ENCODE measurements at places on chromosomes 16 and 17.

- DNase-seq, result peak; percentile 48
Measured at GRCh38 chr16:3716831-3717234, 491 bp downstream of the TRAP1 start.

DNA sequence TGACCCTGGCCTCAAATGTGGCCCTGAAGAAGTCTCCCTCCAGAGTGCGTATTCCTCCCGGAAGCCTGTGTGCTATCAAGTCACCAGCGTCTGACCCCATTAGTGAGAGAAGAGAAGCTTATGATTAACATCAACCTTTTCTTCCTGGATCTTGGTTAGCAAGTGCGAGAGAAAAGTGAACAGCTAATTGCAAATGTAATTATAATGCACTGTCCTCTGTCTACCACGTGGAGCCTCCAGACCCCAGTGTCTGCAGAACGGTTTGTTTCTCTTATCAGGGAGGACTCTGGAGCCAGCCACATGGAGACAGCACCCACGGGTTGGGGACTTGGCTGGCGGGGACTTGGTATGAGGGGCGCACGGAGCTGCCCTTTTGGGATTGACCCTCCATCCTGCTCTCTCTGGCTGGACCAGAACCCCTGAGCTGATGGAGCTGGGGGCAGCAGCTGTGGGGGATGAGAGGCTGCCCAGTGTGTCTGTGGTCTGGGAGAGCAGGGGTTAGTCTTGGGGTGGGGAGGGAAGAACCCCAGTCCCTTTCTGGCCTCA is 5.7 kb upstream of the TAC4 start:
- no peak for DNase-seq

DNA sequence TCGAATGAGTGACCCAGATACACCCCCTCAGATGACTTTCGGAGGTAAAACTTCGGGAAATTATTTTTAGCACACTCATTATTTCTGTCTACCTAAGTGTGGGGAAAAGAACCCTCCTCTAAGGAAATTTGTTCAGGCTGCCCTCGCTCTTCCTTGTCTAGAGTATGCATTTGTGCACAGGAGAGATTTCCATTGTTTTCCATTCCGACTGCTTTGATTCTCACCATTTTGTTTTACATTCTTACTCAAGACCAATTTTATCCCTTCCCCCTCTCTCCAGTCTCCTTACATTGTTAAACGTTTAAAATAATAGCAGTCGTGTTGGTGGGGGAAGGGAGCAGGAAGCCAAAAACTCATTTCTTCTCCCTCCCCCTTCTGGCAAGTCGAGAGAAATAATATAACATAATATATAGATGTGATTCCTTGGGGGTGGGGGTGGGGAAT is 1.5 kb upstream of the CHD3 start:
- DNase-seq, result no peak

- DNase-seq, result no peak
Measured at GRCh38 chr17:7313890-7314718, 1.1 kb downstream of the GPS2 start.

GRCh38 chr16:12917653-12918052 is 16.3 kb downstream of the SHISA9 start:
- DNase-seq, result no peak

DNA sequence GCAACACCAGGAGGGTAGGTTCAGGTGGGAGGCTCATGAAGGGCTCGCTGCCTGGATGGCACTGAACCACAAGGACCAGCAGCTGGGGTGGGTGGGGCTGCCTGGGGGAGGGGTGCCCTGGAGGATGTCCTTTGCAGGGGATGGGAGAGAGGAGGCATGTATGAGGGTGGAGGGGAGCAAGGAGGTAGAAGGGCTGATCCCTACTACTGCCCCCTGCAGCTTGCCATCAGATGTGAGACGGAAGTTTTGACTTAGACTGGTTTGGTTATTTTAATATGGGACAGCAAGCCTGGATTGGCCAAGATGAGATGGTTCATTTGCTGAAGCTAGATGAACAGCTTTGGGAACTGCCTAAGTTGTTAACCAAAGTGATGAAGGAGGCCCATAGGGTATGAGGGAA is 115.9 kb downstream of the SEC14L1 start:
- no peak for DNase-seq

DNA sequence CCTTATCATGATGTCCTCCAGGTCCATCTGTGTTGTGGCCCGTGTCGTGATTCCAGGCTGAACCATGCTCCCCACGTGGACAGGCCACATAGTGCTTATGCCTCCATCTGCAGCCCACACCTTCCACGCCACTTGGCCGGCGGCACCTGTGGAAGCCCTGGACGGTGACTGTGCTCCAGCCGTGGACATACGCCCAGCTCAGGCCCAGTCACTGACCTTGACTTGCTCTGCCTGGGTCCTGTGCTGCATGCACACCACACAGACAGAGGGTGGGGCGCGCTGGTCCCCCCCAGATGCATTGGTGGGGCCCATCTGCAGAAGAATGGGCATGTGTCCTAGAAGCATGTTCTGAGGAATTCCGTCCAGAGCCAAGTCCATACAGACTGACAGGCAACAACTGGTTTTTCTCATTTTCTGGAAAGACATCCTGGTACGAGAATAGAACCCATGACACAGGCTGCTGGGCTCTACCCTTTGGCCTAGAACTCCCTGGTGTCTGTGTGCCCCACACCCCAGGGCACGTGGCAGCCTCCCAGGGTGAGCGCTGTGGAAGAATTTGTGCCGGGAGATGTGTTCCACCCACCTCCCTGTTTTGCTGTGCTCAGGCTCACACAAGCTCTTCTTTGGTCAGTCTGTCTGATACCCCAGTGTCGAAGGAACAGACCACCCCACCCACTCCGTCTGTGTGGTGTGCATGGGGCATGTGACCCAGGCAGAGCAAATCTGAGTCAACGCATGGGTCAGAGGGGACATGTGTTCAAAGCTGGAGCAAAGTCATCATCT is 39.5 kb downstream of the GPT2 start:
- DNase-seq, result no peak

DNA sequence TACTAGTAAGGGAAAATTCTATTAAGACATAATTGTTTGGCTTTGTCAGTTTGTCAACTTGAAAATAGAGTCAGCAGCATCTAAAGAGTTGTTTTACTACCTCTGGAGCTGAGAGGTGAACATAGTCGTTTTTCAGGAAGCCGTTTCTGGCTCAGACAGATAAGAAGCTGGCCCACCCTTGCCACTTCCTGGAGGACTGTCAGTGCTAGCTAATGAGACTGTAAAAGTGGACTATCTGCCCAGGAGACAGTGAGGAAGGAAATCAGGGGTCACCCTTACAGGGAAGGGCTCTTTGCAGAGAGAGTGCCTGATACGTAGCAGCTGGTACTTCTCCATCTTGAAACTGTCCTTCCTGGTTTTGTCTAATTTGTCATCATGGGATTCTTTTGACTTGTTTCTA is 328.7 kb downstream of the WWOX start:
- peak; percentile 54 for DNase-seq

DNA sequence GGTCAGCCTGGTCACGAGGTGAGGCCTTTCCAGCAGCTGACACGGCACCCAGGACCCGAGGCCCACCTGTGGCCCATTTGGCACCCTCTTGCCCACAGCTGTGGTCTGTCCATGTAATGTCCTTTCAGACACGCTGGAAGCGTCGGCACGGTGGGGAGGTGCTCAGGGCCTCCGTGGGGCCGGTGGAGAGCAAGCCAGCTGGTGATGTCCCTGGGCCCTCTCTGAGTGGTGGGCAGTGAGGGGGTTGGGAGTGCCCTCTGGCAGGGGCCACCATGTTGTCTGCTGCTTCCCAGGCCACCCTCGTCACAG is 97.3 kb upstream of the ZNF469 start:
- no peak for DNase-seq

GRCh38 chr17:40647624-40648383 is at the start of gene SMARCE1:
TSS of gene SMARCE1 (minus strand) at chr17:40647818. CDS start at chr17:40645802, 2,016 bp downstream.
- peak; percentile 85 for DNase-seq

DNA sequence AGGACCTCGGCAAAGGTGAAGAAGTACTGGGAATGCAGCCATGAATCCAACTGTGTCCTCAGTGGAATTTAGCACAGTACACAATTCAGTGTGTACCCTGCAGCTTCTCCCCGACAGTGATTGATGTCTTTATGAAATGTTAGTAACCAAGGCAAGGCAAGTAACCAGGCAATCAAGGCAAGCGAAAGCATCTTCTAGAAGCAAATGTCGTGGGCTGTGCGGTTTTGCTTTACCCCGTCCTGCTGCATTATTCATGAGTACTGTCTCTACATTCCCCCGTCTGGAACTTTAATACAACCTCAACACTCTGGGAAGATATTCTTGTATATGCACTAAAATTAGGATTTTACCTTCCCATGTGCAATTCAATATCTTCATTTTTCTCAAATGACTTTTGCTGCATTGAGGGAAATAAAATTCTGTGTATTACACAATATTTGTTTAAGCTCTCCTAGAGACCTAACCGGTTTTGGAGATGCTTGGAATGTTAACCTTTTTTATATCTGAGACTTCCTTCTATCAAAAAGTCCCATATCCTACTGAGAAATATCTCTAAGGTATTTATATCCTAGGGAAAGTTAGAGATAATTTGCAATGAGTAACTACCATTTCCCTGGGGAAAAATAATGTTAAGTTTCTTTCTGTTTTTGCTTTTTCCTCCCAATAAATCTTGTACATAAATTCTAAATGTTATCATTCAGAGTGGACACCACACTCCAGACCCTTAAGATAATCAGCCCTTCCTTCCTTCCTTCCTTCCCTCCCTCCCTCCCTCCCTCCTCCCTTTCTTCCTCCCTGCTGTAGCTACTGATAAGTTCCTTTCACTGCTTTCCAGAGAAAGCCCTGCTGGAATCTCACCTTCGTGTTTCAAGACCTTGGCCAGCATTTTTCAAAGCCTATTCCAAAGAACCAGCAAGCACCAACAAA is 51.9 kb upstream of the ADORA2B start:
- no peak for DNase-seq

GRCh38 chr16:85062845-85063244 is 35.2 kb downstream of the KIAA0513 start:
- DNase-seq, result no peak

DNA sequence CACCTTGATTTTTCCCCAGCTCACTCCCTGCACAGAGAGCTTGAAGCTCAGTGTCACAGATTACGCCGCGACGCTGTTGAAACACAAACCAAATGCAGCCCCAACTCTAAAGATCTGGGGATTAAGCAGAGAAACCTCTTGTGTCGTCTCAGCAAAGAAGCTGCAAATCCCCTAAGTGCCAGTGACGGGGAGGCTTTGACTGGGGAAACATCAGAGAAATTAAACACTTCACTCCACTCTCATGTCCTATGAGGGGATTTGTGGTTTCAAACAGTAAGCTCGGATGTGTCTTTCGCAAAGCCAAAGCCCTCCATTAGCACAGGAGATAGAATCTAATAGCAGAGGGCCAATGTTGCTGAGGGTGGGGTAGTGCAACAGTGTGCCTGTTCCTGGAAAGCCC is 233.7 kb downstream of the HS3ST4 start:
- no peak for DNase-seq

DNA sequence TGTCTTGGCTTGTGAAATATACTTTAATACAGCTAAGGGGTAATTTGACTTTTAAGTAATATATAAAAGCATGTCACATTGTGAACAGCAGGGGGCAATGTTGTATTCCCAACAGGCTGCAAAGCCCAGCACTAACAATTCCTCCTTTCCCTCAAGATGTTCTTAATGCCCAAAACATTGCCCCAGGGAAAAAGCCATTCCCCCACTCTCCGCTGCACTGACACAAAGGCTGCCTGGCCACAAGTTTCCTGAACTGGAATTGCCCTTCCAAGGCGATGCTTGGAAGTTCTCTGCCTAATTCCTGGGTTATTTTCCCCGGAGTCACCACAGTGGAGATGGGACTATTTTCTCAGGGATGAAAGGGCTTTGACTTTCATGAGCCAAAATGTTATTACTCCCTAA is 27.2 kb downstream of the CLEC16A start:
- DNase-seq, result peak; percentile 87

DNA sequence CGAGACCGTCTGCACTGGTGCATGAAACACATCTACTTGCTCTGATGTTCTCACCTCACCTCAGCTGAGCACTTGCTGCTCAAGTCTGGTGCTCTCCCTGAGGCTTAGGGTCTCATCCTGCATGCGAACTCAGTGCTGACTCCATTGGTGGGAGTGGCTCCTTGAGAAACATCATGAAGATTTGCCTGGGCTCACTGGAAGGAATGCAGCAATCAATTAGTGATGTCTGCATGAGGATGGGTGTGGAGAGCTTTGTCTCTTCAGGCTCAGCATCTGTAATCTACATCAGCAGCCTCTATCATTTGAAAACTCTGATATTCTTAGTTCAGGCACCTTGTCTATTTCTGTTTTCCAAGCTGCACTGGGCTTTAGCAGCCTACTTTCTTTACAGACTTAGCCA is 204.4 kb downstream of the IRF8 start:
- DNase-seq, result no peak

GRCh38 chr16:53085369-53085843 is 30.6 kb downstream of the CHD9 start:
- DNase-seq, result peak; percentile 4

GRCh38 chr16:19184823-19185509 is 16.9 kb downstream of the SYT17 start:
- DNase-seq, result no peak

DNA sequence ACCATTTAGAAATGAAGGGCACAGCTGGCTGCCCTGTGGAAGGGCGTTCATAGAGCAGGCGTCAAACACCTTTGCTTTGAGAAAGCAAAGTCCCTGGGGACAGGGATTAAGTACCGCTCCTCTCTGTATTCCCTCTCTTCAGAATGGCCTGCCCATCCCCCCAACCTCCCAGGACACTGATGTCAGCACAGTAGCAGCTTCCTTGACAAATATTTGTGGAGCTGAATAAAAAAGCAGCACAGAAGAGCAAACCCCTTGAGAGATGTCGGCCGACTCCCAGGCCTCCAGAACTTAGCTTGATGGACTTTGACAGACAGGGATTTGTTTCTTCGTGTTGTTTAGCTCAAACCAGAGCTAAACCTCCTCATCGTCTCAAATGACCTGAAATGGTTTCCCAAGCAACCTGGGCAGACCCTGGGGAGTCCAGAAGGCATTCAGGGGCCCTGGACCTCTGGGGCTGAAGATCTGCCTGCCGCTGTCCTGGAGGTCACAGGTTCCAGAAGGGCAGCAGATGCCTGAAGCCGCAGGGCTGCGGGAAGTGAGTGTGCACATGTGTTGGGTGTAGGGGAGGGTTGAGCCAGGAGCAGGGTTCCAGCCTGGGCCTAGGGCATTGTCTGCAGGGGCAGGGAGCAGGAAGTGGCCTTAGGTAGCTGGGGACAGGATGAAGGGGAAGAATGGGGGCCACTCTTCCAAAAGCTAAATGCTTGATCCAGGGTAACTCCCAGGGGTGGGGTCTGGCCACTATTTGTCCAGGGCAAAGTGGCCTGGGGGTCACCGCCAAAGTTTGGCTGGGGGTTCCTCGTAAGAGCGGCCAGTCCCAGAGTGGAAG is 42.3 kb upstream of the NKD1 start:
- no peak for DNase-seq
